Sigmoid colon (tissue), 7 donors: ENCODE measurements at places on chromosomes 11 and 22.

DNA sequence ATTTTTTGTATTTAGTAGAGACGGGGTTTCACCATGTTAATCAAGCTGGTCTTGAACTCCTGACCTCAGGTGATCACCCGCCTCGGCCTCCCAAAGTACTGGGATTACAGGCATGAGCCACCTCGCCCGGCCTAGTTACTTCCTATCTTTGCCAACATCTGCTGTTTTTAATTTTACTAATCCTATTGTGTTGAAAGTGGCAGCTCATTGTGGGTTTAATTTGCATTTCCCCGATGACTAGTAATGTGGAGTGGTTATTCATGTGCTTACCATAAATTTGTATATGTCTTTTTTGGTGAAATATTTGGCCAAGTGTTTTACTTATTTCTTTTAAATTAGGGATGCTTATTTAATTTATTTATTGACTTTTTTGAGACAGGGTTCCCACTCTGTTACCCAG lies 74.2 kb upstream of the SLC25A18 start:
- no peak for DNase-seq

- DNase-seq: no peak
Measured at GRCh38 chr11:27673979-27674663, 26.1 kb downstream of the BDNF start.

GRCh38 chr22:29570456-29570855 lies 10.5 kb downstream of the NIPSNAP1 start:
- no peak for DNase-seq

DNA sequence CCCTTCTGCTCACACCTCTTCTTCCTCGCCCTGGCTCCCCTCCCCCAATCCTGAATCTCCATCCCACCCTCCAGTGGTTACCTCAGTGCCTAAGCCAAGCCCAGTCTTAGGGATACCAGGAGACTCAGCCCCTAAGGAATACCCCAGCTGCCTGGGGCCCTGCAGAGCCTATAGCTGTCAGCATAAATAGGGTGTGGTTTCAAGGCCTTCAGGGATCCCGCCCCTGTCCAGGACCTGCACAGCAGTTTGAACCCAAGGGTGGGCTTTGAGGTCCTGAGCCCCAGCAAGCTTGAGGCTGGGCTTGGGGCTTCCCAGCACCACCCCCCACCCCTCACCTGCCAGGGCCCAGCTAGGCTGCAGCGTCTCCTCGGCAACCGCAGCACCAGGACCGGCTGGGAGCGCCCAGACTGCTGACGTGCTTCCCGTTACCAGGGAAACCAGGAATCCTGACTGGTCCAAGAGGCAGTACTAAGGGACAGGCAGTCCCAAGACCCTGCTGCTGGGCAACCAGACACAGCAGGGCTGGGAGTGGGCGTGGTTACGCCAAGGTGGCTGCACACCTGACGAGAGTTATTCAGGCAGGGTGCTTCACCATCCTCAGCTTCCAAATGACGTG lies 13.7 kb downstream of the APBB1 start:
- no peak for DNase-seq

DNA sequence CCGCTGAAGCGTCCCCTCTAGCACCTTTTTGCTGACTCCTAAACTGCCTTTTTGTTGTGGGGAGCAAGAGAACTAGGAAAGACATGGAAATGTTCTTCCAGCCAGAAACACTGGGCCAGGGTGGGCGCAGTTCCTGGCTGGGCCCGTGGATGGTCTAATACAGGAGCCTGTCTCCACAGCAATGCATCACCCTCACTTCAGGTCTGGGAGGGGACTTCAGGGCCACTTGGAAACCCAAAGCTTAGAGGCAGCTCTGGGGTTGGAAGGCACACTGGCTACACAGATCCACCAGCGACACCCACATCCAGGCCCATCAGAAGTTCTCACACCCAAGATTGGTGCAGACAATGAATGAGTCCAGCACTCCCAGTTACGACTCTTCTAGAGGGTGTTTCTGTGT lies 120.3 kb downstream of the ETS1 start:
- no peak for DNase-seq

GRCh38 chr11:79243422-79244210 lies 197.2 kb downstream of the TENM4 start:
- no peak for DNase-seq

DNA sequence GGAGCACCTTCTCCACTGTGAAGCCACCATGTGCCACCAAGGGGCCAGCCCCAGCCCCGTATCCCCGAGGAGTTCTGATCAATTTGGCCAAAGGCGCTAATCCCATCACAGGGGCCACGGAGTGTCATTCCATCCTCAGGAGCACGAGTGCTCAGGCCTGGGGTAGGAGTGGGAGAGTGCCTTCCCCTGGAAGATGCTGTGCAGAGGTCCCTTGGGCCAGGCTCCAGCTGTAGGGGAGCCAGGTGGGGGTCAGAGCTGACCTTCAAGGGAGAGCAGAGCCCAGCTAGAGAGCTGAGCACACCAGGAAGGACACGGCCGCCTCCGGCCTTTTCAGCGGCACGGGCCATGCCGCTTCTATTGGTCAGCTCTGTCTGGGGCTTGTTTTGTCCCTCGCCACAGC lies 1459.9 kb downstream of the BRD1 start:
- no peak for DNase-seq

- no peak for DNase-seq
Measured at GRCh38 chr22:49274754-49275380, 552.8 kb downstream of the BRD1 start.

- no peak for DNase-seq
Measured at GRCh38 chr11:130979386-130979972, 63.2 kb upstream of the SNX19 start.

DNA sequence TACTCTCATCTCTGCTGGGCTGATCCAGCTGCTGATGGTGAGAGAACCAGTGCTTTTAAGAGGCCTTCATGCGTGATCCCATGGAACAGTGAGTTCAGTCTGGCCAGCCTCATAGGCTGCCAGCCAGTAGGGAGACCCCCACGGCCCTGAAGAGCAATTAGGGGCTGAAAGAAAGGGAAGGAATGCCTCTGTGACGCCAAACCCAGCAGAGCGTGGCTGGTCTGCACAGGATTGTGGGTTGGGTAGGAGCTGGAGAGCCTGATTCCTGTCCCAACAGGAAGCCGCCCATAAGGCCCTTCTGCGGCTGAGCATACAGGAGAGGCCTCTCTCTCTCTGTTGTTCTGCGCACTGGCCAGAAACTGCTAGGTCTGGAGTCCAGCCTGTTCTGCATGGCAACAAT lies 181.5 kb upstream of the E2F8 start:
- DNase-seq: no peak

GRCh38 chr22:50587407-50587806 lies 4.8 kb upstream of the CHKB start:
- DNase-seq: no peak
